ENCODE measurements at places on chromosomes 7 and 10.

- no peak for DNase-seq
Measured at GRCh38 chr7:55723621-55723941, 139.0 kb downstream of the SEPTIN14 start.

DNA sequence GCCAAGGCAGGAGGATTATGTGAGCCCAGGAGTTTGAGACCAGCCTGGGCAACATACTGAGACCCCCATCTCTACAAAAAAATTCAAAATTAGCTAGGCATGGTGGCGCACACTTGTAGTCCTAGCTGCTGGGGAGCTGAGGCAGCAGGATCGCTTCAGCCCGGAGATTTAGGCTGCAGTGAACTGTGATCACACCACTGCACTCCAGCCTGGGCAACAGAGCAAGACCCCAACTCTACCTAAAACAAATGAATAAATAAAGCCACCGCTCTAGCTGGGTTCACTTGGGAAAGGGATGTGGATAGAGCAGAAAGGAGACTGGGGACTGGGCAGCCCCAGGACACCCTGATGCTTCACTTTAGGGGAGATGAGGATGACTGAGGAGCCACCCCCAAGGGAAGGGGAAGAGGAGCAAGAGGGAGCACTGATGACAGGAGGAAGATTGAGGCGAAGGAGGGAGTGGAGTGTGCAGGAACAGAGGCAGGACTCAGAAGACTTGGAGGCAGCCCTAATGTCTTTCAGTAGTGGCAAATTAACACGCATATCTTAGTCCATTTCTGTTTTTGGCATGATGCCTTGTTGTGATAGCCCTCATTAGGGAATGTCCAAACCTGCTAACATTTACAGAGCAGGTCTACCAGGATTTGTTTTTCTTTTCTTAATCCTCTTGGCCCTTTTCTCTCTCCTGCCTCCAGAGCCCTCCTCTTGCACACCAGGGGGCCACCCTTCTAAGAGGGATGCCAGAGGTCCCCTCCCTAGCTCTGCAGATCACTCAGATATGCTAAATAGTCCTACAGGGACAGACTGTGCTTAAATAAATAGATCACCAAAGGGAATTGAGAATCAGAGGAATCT is 88.3 kb downstream of the C10orf105 start:
- DNase-seq: no peak

- DNase-seq: peak; percentile 90
Measured at GRCh38 chr7:30068117-30068516, 39.9 kb downstream of the PLEKHA8 start.

GRCh38 chr10:70478191-70479164 is at the start of gene PALD1:
TSS of gene PALD1 (plus strand) at chr10:70478767. CDS start at chr10:70525952, 47,185 bp downstream.
- peak; percentile 62 for DNase-seq

DNA sequence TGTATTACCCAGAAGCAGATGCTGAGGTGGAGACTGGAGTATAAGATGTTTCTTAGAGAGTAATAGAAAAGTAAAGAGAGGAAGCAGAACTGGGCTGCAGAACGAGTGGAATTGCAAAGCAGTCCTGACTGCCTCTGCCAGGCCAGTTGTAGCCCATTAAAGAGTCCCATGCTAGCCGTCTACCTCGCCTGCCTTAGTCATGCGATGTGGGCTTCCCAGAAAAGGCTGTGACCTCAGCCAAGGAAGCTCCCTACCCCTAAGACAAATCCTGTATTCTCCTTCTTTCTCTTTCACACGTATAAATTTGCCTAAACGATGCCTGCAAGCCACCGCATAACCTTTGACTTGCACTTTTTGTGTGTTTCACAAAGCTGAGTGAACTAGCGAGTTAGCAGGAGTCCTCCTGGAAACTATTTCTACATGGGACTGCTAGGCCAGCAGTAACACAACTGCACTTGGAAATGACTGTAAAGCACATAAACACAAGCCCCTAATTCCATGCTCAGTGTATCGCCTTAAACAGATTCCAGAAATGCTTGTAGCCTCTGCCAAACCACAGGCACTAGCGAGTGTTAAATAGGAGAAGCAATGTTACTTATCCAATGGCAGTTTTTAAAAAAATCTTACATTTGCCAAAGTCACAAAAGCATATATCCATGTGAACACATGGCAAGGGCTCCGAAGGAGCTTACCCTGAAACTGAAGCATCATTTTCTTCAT is 47.4 kb upstream of the GNAI1 start:
- DNase-seq: peak; percentile 90

GRCh38 chr10:69858201-69858600 is 56.5 kb downstream of the COL13A1 start:
- no peak for DNase-seq

Data from fibroblast of skin of right biceps (primary cell).